ENCODE measurements at places on chromosomes 1 and 21. TPM values are rescaled to one million over a fixed set of nuclear protein-coding genes. Genes with fewer than 3 reads are reported as not detected.
A peak's percentile ranks its signal among the peaks of the same experiment; 100 is the strongest.

- no peak for DNase-seq
Measured at GRCh38 chr1:188371295-188371806, 1542.6 kb downstream of the PLA2G4A start.

DNA sequence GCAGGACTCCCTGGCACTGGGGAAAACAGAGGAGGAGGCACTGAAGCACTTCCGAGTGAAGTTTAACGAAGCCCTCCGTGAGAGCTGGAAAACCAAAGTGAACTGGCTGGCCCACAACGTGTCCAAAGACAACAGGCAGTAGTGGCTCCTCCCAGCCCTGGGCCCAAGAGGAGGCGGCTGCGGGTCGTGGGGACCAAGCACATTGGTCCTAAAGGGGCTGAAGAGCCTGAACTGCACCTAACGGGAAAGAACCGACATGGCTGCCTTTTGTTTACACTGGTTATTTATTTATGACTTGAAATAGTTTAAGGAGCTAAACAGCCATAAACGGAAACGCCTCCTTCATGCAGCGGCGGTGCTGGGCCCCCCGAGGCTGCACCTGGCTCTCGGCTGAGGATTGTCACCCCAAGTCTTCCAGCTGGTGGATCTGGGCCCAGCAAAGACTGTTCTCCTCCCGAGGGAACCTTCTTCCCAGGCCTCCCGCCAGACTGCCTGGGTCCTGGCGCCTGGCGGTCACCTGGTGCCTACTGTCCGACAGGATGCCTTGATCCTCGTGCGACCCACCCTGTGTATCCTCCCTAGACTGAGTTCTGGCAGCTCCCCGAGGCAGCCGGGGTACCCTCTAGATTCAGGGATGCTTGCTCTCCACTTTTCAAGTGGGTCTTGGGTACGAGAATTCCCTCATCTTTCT lies 75.5 kb downstream of the PIK3CD start:
- no peak for DNase-seq

- DNase-seq: no peak
Measured at GRCh38 chr21:33051925-33052324, 18.0 kb upstream of the OLIG1 start.

DNA sequence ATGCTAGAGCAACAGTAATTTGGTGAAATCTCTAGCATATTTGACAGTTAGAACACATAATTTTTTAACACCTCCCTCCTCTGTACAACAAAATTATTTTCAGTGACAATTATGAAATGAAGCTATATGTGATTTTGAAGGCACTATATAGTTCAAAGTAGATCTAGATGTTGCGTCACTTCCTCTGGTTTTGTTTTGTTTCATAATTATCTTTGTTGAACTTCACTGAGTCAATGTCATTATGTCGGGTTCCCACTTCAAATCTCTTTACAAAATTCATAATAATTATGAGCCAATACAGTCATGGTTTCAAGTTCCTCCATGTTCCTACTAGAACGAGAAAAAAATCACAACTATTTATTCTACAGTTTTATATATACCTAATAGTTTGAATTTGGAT lies 254.8 kb upstream of the PLXNA2 start:
- no peak for DNase-seq

GRCh38 chr21:44352253-44352860 lies 1.1 kb upstream of the TRPM2 start:
- DNase-seq: no peak

GRCh38 chr21:34521561-34521960 lies 9.6 kb upstream of the KCNE1 start:
- no peak for DNase-seq

DNA sequence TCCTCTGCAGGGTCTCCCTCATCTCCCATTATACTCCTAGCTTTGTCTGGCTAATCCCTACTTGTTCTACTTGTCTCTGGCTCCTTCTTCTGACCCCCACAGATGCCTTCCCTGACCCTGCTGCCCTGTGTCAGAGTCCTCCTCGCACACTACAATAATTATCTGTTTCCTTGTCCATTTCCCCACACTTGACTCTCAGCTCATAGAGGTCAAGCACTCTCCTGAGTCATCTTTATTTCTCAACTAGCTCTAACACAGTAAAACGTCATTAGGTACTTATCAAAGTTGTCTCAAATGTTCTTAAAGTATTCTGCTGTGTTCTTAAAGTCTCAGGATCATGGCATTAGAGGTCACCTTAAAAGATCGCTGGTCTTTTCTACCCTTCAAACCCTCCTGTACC lies 47.1 kb downstream of the C8A start:
- no peak for DNase-seq

GRCh38 chr1:26856181-26856580 lies 6.8 kb upstream of the SFN start:
- no peak for DNase-seq

GRCh38 chr1:18556364-18556763 lies 74.3 kb upstream of the PAX7 start:
- no peak for DNase-seq

- DNase-seq: no peak
Measured at GRCh38 chr1:45654540-45655280, 30.9 kb upstream of the CCDC17 start.

- DNase-seq: peak; percentile 43
Measured at GRCh38 chr1:230753586-230754251, 6.5 kb downstream of the CAPN9 start.

DNA sequence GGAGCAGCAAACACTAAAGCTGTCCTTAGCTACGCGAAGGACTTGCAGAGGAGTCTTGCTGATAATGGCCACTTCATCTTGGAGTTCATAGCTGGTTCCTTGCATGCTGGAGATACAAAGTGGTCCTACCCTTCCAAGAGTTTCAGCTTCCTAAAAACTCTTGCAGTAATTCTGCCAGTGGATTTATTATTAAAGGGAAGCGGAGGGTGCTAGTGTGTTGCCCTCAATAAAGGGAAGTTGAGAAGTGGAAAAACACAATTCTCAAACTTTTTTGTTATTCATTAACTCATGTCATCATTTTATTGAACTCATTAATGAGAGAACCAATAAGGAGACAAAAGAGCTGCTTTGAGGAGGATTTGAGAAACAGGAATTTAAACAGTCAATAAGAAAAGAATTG lies 6.5 kb upstream of the HAPLN2 start:
- DNase-seq: no peak

GRCh38 chr1:219566951-219567947 lies 45.7 kb downstream of the ZC3H11B start:
- DNase-seq: peak; percentile 15

GRCh38 chr1:226632169-226632879 lies 83.8 kb downstream of the STUM start:
- no peak for DNase-seq

GRCh38 chr21:44802396-44803153 lies 955 bp upstream of the UBE2G2 start:
- no peak for DNase-seq

SLC22A15 gene
- 9.3 TPM for total RNA-seq

SPATA1 gene
- total RNA-seq: 1.3 TPM

DNAJC6 gene
- total RNA-seq: 5.7 TPM

MROH9 gene
- not detected for total RNA-seq

HES3 gene
- not detected for total RNA-seq

ADORA3 gene
- total RNA-seq: 0.25 TPM

RNF223 gene
- not detected for total RNA-seq

NR1I3 gene
- not detected for total RNA-seq

KISS1 gene
- total RNA-seq: not detected

ANKRD65 gene
- 2.4 TPM for total RNA-seq

CHODL gene
- 0.17 TPM for total RNA-seq

CD1D gene
- total RNA-seq: 1.1 TPM

GJA5 gene
- total RNA-seq: 13.2 TPM

Measured in heart right ventricle (tissue), 16 donors.